ENCODE measurements at places on chromosomes 7 and 10. TPM values are rescaled to one million over a fixed set of nuclear protein-coding genes. Genes with fewer than 3 reads are reported as not detected.

GRCh38 chr7:70953331-70953741 lies 178.6 kb upstream of the GALNT17 start:
- DNase-seq = no peak

CYP17A1 gene
- not detected for polyA plus RNA-seq

GRCh38 chr7:74134117-74134620 lies 40.0 kb upstream of the EIF4H start:
- DNase-seq = no peak

LRGUK gene
- polyA plus RNA-seq = 0.45 TPM

- no peak for DNase-seq
Observed at GRCh38 chr7:157900011-157900410, 563.2 kb downstream of the DNAJB6 start.

- DNase-seq = no peak
Observed at GRCh38 chr10:49168831-49169500, 19.2 kb downstream of the TMEM273 start.

DNA sequence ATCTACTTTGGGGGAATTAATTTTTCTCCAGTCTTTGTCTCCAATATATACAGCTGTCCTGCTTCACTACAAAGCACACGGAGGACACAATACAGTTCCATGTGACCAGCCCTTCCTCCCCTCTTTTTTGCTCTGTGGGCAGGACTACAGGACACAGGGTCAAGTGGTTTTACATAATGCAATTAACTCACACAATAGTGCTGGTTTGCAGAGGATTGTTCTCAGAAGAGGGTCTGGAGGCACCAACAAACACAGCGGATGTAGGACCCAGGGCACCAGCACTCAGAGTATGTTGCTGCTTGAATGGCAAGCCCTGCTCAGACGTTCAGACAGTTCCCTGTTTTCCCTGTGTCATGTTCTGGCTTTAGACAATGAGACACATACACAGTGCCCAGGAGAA lies 52.0 kb upstream of the NPTX2 start:
- DNase-seq = no peak

Measured in keratinocyte (primary cell).